ENCODE measurements at places on chromosomes 1 and 21. TPM values are rescaled to one million over a fixed set of nuclear protein-coding genes. Genes with fewer than 3 reads are reported as not detected.

TEKT2 gene
- total RNA-seq = not detected

KCND3 gene
- not detected for total RNA-seq

KRTAP11-1 gene
- not detected for total RNA-seq

BEND5 gene
- 0.55 TPM for total RNA-seq

ADAMTS5 gene
- total RNA-seq = not detected

TMEM269 gene
- total RNA-seq = 0.16 TPM

TNFAIP8L2 gene
- total RNA-seq = 24.6 TPM

LEFTY1 gene
- not detected for total RNA-seq

TMEM50B gene
- 29.4 TPM for total RNA-seq

USP48 gene
- total RNA-seq = 61.5 TPM

MSH4 gene
- total RNA-seq = 0.50 TPM

PRAMEF18 gene
- not detected for total RNA-seq

SLC19A1 gene
- total RNA-seq = 55.7 TPM

NTMT2 gene
- not detected for total RNA-seq

PAPPA2 gene
- 0.55 TPM for total RNA-seq

F13B gene
- not detected for total RNA-seq

ACTA1 gene
- not detected for total RNA-seq

GJC2 gene
- 0.57 TPM for total RNA-seq

CR2 gene
- 1.6 TPM for total RNA-seq

SAMSN1 gene
- 83.2 TPM for total RNA-seq

DDAH1 gene
- not detected for total RNA-seq

OBSCN gene
- total RNA-seq = 10.9 TPM

GUCA2A gene
- not detected for total RNA-seq

PTPRU gene
- 0.13 TPM for total RNA-seq

OR2L8 gene
- not detected for total RNA-seq

CACNA1S gene
- not detected for total RNA-seq

JMJD4 gene
- 25.8 TPM for total RNA-seq

COL9A2 gene
- 5.5 TPM for total RNA-seq

ELOA gene
- total RNA-seq = 69.0 TPM

LIN9 gene
- total RNA-seq = 10.0 TPM

OLIG2 gene
- total RNA-seq = not detected

AVPR1B gene
- not detected for total RNA-seq

AGO3 gene
- total RNA-seq = 31.3 TPM

SUSD4 gene
- total RNA-seq = 0.16 TPM

PLEKHA6 gene
- total RNA-seq = 0.09 TPM

SPATA46 gene
- not detected for total RNA-seq

VASH2 gene
- total RNA-seq = 0.18 TPM

DSTYK gene
- 12.9 TPM for total RNA-seq

DDR2 gene
- total RNA-seq = 0.13 TPM

LBR gene
- 132 TPM for total RNA-seq

CENPF gene
- 45.5 TPM for total RNA-seq

RNU1-3 gene
- total RNA-seq = 1,300 TPM

CTH gene
- total RNA-seq = 9.0 TPM

GBP7 gene
- 0.13 TPM for total RNA-seq

WNT3A gene
- not detected for total RNA-seq

ARHGEF16 gene
- total RNA-seq = not detected
